ENCODE measurements at places on chromosomes 5 and 9.
A peak's percentile ranks its signal among the peaks of the same experiment; 100 is the strongest.

GRCh38 chr9:13688990-13689600 is 409.6 kb upstream of the MPDZ start:
- no peak for DNase-seq

DNA sequence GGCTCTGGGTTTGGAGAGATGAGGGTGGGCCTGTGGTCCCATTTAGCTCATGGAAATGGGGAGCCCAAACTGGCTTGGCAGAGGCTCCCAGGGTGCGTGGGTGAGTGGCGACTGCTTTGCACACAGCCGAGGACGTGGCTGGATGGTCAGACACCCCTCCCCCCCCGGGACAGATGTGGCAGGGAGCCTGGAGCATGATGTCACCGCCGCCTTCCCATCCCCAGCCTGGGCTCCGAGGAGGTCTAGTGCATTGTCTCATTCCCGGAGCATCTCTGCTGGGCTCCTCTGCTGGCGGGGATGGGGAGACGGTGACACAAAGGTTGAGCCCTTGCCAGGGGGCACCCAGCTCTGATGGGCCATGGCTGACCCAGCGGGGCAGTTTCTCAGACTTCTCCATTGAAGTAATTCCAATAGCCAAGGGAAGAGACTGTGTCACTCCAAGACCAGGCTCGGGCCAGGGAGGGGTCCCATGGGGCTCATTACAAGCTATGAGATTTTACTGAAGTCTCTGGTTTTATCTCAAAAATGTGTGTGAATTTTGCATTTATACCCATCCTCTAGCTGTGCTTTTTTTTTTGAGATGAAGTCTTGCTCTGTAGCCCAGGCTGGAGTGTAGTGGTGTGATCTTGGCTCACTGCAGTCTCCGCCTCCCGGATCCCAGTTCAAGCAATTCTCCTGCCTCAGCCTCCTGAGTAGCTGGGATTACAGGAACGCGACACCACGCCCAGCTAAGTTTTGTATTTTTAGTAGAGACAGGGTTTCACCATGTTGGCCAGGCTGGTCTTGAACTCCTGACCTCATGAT is 36.1 kb downstream of the HMCN2 start:
- DNase-seq = no peak

GRCh38 chr5:147062427-147062826 is 172.4 kb upstream of the STK32A start:
- DNase-seq = no peak

DNA sequence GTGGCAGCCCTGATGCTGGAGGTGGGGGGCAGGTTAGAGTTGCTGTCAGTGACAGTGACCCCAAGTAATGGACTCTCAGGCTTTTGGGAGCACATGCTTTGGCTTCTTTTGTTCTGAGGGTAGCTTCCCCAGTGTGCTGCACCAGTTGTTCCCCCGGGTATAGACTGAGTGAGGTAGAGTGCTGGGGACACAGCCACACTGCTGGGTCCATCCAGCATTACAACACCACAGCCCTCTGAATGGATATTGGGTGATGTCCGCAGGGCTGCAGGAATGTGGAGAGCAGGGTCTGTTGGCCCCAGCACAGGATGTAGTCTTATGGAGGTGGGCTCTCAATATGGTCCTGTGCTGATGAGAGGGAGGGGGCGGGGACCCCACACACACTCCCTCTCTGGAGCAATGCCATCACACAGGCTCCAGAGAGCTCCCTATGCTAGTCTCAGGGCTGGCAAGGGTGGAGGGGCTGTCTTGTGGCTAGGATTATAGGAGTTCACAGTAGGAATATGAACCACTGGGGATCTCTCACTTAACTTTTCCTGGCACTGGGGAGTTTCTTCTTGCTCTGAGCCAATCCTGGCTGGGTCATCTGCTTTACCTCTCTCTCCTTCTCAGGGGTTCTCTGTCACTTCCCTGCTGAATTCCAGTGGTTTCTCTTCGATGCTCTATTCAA is 20.7 kb downstream of the OSMR start:
- DNase-seq = no peak

DNA sequence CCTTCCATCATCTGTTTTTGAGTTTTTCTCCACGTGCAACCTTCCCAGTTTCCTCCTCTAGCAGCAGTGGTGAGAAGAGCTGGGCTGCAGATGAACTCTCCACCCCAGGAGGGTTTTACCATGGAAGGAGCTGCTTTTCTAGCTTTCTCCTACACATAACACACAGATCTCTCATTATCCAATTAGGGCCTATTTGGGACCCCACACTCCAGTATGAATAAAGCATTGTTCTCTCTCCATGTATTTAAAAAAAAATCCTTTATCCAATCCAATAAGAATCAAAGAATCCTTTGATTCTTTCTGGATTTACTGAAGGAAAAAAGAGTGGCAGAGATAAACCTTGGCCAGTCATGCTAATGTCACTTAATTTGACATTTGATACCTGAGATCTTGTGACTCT is 31.6 kb upstream of the NAA35 start:
- no peak for DNase-seq

DNA sequence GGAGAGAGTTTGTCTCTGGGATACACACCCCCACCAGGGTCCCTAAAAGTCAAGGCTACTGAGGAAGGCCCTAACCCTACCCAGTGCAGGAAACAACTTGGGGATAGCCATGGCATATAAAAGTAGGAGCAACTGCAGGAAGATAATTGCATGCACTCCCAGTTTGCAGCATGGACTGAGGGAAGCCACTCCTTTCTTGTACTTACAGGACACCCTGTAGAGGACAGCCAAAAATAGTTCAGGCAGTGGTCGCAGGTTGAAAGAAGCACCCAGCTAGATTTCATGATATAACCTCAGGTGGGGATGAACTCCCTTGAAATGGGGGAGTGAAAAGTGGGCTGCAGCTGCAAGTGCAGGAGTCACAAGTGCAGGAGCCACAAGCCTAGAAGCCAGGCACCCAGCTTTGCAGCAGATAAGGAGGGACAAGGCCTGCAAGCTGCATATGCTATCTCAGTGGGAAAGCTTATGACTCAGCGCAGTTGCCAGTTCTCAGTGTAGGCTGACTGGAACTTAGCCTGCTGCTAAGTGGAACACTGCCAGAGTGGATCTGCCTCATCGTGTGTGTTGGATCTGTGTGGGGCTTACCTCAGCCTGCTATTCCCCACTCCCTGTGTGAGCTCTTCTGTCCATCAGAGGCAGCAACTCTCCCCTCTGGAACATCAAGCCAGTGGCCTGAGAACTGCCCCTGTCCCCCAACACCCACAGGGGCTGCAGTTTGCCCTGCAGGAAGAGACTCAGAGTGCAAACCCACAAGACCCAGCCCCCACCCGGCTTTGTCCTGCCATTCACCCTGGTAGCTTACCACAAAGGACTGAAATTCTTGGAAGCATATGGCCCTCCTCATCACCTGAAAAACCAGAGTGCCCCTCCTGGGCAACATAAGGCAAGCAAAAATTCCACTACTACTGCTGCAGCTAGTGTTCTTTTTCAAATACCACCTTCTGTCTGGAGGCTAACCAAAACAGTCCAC is 42.7 kb downstream of the CYLC2 start:
- DNase-seq = no peak

DNA sequence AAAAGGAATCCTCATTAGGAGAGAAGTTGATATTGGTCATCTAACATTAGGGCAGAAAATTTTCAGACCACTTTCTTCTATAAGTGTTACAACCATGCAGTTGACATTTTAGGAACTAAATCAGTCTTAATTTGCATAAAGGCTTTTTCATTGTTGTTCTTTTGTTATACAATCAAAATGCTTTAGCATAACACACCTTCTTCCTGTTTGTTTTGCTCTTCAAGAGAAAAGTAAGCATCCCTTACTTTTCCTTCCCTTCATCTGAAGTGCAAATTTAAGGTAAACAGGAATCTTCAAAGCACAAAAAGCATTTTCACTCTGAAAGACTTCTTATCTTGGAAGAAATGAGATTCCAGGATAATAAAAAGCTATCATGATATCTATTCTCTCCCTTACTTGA is 273.6 kb downstream of the PTPRD start:
- DNase-seq = no peak

- DNase-seq = no peak
Observed at GRCh38 chr5:91245074-91245452, 138.1 kb downstream of the ARRDC3 start.

- peak; percentile 34 for DNase-seq
Observed at GRCh38 chr9:88922091-88922490, 69.2 kb upstream of the S1PR3 start.

DNA sequence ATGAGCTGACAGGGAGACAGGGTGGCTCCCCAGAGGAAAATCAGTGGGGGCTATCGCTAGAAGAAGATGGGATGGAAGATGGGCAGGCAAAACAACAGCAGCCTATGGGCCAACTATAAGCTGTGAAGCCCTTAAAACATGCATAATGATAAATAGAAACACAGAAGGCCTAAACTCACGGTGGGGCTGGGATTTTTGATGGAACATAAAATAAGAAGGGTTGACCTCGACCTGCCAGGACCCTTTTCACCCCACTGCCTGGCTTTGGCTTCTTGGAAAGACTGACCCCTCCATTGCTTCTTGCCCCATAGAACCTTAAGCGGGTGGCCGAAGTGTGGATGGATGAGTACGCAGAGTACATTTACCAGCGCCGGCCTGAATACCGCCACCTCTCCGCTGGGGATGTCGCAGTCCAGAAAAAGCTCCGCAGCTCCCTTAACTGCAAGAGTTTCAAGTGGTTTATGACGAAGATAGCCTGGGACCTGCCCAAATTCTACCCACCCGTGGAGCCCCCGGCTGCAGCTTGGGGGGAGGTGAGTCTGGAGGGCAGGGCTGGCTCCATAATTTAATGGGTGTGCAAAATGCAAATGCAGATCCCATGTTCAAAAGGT is 36.5 kb upstream of the SAP30L start:
- no peak for DNase-seq

DNA sequence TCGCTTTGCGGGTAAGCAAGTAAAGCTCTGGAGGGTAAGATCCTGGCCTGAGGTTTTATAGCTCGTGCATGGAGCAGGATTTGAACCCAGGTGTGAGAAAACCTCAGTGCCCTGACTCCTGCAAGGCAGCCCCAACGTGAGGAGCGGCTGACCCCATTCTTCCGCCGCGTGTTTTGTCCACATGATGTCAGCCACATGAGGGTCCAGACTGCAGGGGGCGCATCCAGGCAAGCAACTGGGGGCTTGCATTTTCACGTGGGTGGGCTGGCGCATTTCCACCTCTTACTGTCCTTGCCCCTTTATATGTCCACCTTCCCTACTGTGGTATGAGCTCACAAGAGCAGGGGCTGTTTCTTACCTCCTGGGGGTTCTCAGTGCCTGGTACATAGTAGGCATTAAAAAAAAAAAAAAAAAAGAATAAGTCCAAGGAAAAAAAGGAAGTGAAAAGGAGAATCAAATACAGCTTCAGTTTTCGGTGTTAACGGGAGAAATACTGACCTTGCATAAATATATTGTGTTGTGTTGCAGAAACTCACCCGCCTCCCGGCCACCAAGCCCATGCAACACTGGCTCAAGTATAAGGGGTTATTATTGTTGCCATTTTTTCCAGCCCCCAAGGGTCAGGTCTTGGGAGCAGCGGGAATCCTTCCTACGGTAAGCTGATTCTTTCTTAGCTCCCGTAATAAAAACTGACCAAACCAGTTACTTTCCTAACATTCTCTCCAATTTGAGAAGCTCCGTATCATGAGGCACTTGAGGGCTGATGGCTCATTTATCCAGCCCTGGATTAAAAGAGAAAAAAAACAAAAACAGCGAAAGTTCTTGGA is 15.0 kb downstream of the TLX3 start:
- DNase-seq = no peak

Data from stimulated activated CD4-positive, alpha-beta T cell treated with anti-CD3 and anti-CD28 coated beads, Interleukin-12 subunit alpha, Interleukin-12 subunit beta, amount 100 ng/mL, for 48 hours (primary cell).